ENCODE measurements at places on chromosomes 5 and 9. TPM values are rescaled to one million over a fixed set of nuclear protein-coding genes. Genes with fewer than 3 reads are reported as not detected.

BTNL3 gene
- total RNA-seq, result not detected

PCDH12 gene
- total RNA-seq, result 17.0 TPM

PCDHB12 gene
- 2.8 TPM for total RNA-seq

TXNDC8 gene
- not detected for total RNA-seq

MRNIP gene
- total RNA-seq, result 51.0 TPM

GAS1 gene
- total RNA-seq, result 21.2 TPM

CEL gene
- 0.77 TPM for total RNA-seq

GPSM1 gene
- total RNA-seq, result 41.6 TPM

PCDHGA2 gene
- 7.7 TPM for total RNA-seq

ANKRD34B gene
- total RNA-seq, result not detected

ENC1 gene
- total RNA-seq, result 26.4 TPM

FGF1 gene
- total RNA-seq, result 1.4 TPM

IFNK gene
- not detected for total RNA-seq

TGFBI gene
- 96.4 TPM for total RNA-seq

GFPT2 gene
- 19.7 TPM for total RNA-seq

ST8SIA4 gene
- total RNA-seq, result 19.1 TPM

GDA gene
- total RNA-seq, result 0.61 TPM

MED10 gene
- 29.4 TPM for total RNA-seq

SLC4A9 gene
- 0.18 TPM for total RNA-seq

DCP2 gene
- 46.2 TPM for total RNA-seq

NSG2 gene
- 1.6 TPM for total RNA-seq

NUP214 gene
- 48.0 TPM for total RNA-seq

DEPDC1B gene
- 3.1 TPM for total RNA-seq

RARS1 gene
- total RNA-seq, result 56.6 TPM

C5orf52 gene
- total RNA-seq, result not detected

CCNI2 gene
- 0.74 TPM for total RNA-seq

ANAPC2 gene
- 31.9 TPM for total RNA-seq

FOXI1 gene
- total RNA-seq, result not detected

PCDHA11 gene
- total RNA-seq, result 1.6 TPM

KLF9 gene
- 61.5 TPM for total RNA-seq

NUDCD2 gene
- 15.8 TPM for total RNA-seq

MLANA gene
- total RNA-seq, result not detected

ANKRD55 gene
- total RNA-seq, result 0.18 TPM

LCN1 gene
- total RNA-seq, result not detected

SOX30 gene
- total RNA-seq, result not detected

NEUROG1 gene
- total RNA-seq, result not detected

SLC36A3 gene
- not detected for total RNA-seq

TRIM7 gene
- total RNA-seq, result 3.8 TPM

TMEFF1 gene
- total RNA-seq, result 0.77 TPM

ADGRV1 gene
- total RNA-seq, result 66.2 TPM

C9orf152 gene
- 16.8 TPM for total RNA-seq

ZNF366 gene
- total RNA-seq, result 6.0 TPM

SARDH gene
- total RNA-seq, result 8.4 TPM

PITX1 gene
- 0.55 TPM for total RNA-seq

ZSWIM6 gene
- 21.6 TPM for total RNA-seq

FANCG gene
- 15.2 TPM for total RNA-seq

PCDHB14 gene
- total RNA-seq, result 2.8 TPM

PCDHGB1 gene
- total RNA-seq, result 8.4 TPM

RPL12 gene
- 768 TPM for total RNA-seq

PNPLA7 gene
- 8.9 TPM for total RNA-seq

NPR3 gene
- total RNA-seq, result 86.9 TPM

GFI1B gene
- 1.0 TPM for total RNA-seq

PRDM9 gene
- not detected for total RNA-seq

MOB3B gene
- 12.9 TPM for total RNA-seq

GARNL3 gene
- total RNA-seq, result 6.9 TPM

UNC13B gene
- total RNA-seq, result 102 TPM

GPRIN1 gene
- total RNA-seq, result 1.1 TPM
